ENCODE measurements at places on chromosomes 5 and 9.

DNA sequence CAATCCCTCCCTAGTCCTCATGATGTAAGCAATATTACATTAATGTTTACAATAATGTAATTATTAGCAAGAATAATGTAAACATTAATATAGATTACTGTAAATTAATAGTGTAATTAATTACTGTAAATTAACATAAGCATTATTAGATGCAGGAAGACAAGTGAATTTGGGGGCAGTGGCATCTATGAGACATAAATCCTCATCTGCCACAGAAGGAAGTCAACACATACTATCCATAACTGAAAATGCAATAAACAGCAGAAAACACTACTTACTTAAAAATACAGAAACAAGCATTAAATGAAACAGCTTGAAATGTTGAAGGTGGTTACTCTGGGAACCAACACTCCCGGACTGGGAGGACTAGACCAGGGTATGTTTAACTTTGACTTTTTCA is 685 bp upstream of the NIPSNAP3A start:
- no peak for DNase-seq

GRCh38 chr9:113844466-113844865 is 31.6 kb upstream of the ZNF618 start:
- DNase-seq: peak; percentile 4

GRCh38 chr5:59180515-59180914 is 597.6 kb downstream of the RAB3C start:
- DNase-seq: no peak

DNA sequence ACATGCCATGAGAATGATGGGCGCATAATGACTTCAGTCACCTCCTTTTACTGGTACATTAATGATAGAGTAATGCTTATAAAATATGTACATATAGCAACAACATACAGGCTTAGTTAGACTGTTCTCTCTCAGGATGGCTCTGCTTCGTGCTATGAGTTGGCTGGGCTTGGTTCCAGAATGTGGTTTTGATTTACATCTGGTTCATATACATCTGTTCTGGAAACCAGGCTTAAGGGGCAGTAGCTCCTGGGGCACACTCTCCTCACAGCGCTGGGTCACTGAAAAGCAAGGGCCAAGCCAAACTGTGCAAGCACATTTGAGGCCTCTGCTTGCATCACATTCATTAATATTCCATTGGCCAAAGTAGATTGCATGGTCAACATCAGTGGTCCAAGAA is 44.9 kb downstream of the PCSK1 start:
- no peak for DNase-seq

- DNase-seq: no peak
Observed at GRCh38 chr5:107553117-107553555, 117.6 kb downstream of the EFNA5 start.

- no peak for DNase-seq
Observed at GRCh38 chr9:131668057-131668438, 71.8 kb downstream of the RAPGEF1 start.

DNA sequence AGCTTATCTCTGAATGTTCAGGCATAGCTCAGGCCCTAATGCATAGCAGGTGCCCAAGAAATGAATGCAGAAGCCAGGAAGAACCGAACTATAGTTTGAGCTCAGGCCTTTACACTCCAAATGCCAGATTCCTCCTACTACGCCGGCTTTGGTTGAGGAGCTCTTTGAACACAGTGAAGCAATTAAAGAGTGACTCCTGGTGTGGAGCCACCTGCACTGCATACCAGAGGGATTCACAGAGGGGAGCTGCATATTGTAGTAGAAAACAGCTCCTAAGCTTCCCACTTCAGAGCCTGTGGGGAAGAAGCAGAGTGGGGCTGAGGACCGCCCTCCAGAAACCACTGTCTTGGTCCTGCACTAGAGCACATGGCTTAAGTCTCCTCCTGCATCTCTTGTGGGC is 14.5 kb upstream of the KCNMB1 start:
- DNase-seq: no peak

GRCh38 chr5:171258737-171259415 is 50.2 kb upstream of the TLX3 start:
- no peak for DNase-seq
